ENCODE measurements at places on chromosomes 5 and 9.

DNA sequence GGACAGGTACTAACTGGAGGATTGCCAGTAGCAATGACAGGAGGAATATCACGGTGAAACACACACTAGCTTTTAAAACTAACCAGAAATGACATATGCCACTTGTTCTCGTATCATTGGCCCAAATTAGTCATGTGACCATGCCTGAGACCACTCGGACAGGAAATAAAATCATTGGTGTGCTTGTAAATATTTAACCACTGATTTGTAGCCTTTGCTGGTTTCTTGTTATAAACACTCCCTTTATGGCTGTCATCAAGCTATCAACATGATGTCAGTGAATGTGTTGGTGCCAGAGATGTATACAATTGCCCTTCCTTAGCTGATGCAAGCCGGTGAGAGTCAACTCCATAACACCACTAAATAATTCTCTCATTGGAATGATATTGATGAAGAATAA is 123.7 kb upstream of the ANKH start:
- DNase-seq, result no peak

- DNase-seq, result no peak
Measured at GRCh38 chr5:74257645-74258313, 382.7 kb downstream of the ENC1 start.

DNA sequence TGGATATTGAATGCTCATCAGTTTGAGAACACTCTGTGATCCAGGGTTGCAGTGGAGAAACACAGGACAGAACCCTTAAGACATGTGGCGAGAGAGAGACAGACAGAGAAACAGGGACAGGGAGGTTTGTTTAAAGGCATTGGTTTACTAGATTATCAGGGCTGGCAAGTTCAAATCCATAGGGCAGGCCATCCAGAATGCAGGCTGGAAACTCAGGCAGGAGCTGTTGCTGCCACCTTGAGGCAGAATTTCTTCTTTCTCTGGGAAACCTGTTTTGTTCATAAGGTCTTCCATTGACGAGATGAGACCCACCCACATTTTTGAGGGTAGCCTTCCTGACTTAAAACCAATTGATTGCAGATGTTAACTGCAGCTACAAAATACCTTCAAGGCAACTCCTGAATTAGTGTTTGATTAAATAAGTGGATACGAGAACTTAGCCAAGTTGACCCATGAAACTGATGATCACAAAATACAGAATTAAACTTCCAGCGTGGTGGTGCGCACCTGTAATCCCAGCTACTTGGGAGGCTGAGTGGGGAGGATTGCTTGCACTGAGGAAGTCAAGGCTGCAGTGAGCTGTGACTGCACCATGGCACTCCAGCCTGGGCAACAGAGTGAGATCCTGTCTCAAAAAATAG is 55.9 kb downstream of the NSUN2 start:
- DNase-seq, result peak; percentile 36

DNA sequence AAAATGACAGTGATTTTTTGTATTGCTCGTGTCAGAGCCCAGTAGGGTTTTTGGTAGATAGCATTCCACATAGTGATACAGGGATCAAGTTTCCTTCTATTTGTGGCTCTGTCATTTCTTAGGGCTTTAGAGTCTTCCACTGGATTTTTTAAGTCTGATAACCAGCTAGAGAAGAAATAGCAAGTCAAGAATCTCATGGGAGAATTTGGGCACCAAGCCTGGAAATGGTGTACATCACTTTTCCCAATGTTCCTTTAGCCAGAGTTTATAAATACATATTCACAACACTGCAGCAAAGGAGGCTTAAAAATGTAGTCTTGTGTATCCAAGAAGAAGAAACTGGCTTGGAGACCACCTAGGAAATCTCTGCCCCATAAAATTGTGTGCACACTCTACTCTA is 647.1 kb upstream of the KLF4 start:
- no peak for DNase-seq

- no peak for DNase-seq
Measured at GRCh38 chr5:167525004-167525403, 766.4 kb upstream of the WWC1 start.

DNA sequence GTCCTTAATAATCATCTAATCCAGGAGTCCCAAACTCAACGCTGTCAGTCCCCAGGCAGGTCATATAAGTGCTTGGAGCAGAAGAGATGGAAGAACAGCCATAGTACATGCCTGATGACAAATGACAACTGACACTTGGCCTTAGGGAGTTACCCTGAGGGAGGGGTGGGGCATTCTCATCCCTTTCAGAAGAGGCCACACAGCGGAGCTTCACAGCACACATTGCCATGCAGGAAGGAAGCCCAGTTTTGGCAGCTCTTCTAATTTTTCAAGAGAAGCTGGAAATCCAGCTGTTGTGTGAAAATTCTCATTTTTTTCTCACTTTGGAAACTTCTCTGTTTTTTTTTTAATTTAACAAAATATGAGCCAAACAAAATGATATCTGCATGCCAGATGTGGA is 89.0 kb downstream of the ASTN2 start:
- DNase-seq, result no peak

DNA sequence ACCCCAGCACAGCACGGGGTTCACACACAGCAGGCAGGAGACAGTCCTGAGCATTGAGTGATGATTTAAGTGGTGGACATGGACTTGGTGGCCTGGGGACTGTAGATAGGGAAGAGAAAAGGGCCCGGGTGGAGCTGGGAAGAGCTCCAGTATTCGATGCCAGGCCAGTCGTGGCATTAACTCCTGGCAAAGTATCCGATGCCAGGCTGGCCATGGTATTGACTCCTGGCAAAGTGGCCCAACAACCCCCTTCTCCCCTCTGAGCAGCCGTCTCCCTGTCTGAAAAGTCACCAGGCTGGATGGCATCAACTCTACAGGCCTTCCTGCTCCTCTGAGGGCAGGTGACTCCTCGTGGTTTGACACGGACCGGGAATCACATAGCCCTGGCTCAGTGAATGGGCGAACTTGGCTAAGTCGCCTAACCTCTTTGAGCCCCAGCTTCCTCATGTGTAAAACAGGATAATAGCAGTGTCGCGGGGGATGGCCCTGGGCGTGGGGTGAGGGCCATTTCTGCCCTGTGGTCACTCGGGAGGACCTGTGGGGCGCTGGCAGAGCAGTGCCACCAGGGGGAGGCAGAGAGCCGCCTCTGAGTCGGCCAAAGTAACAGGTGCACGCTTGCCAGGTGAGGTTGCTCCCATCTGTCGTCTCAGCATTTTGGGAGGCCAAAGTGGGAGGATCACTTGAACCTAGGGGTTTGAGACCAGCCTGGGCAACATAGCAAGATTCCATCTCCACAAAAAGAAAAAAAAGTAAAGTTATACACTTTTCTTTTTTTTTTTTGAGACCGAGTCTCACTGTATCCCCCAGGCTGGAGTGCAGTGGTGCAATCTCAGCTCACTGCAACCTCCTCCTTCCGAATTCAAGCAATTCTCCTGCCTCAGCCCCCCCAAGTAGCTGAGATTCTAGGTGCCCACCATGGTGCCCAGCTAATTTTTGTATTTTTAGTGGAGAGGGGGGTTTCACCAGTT is 5.7 kb upstream of the SEC16A start:
- no peak for DNase-seq

DNA sequence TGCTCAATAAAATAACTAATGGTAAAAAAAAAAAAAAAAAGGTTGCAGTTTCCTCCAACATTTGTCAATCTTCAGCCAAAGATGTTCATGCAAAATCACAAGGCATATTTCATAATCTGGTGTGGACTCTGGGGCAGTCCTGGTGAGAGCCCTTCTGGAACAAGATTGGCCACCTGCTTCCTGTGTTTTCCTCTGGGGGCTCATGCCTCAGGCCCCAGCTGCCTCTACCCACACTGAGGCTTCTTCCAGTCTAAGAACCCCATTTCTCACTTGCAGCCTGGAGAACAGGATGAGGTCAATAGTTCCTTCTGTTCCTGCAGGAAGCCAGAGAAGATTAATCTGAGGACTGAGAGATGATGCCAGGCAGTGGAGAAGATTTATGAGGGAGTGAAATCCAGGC is 492.6 kb upstream of the BRINP1 start:
- no peak for DNase-seq

- DNase-seq, result no peak
Measured at GRCh38 chr9:133321411-133321935, 14.5 kb downstream of the SURF6 start.

GRCh38 chr9:4939118-4939561 is 45.9 kb upstream of the JAK2 start:
- DNase-seq, result no peak

DNA sequence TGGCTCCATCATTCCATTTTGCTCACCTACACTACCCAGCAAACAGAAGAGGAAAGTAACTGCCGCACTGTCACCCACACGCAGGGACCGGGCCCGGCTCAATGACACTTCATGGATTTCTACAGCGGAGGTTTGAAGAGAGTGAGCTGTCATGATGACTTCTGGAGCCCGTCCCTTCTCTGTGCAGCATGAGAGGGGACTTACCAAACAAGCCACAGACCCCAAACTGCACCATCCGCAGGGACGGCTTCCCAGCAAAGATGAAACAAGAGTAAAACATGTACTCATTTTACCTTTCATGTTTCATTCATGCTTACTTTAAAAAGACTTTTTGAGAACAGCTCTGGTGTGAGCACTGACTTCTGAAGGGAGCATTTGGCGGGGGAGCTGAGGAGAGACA is 99.5 kb downstream of the TLE1 start:
- DNase-seq, result no peak

GRCh38 chr5:37738057-37738691 is 101.7 kb downstream of the GDNF start:
- DNase-seq, result peak; percentile 83

DNA sequence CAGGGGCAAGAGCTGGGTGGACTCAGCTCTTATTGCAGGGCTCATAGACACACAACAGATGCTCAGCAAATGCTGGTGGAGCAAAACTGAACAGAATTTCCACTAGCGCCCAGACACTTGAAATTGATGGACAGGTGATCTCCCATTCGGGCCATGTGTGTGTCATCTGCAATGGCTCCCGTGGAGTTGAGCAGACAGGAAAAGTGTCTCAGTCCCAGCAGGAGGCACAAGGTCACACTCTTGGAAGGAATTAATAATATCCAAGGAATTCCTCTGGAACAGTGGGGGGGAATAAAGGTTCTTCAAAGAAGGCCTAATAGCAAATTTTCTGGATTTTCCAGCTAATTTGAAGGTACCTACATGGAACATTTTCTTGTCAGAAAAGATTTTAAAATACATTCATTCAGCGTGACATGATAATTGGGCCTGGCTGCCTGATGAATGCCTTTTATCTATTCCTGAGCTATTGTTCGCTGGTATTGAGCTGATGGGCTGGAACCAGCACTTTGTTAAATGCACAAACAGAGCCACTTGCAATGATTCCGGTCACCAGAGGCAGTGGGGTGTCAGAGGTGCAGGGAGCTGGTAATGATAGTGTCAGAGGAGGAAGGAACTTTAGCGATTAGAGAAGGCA is 31.5 kb upstream of the ALDH1B1 start:
- no peak for DNase-seq

- DNase-seq, result no peak
Measured at GRCh38 chr9:130208600-130209347, 36.6 kb downstream of the NCS1 start.

DNA sequence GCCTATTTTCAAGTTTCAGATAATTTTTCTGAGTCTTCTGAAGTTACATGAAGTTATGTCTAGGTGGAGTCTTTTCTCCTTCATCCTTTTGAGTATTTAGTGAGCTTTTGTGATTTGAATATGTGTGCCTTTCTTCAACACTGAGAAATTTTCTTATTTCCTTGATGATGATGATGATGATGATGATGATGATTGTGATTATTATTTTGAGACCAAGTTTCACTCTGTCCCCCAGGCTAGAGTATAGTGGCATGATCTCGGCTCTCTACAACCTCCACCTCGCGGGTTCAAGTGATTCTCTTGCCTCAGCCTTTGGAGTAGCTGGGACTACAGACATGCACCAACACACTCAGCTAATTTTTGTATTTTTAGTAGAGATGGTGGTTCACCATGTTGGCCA is 26.2 kb downstream of the ENTREP1 start:
- no peak for DNase-seq

DNA sequence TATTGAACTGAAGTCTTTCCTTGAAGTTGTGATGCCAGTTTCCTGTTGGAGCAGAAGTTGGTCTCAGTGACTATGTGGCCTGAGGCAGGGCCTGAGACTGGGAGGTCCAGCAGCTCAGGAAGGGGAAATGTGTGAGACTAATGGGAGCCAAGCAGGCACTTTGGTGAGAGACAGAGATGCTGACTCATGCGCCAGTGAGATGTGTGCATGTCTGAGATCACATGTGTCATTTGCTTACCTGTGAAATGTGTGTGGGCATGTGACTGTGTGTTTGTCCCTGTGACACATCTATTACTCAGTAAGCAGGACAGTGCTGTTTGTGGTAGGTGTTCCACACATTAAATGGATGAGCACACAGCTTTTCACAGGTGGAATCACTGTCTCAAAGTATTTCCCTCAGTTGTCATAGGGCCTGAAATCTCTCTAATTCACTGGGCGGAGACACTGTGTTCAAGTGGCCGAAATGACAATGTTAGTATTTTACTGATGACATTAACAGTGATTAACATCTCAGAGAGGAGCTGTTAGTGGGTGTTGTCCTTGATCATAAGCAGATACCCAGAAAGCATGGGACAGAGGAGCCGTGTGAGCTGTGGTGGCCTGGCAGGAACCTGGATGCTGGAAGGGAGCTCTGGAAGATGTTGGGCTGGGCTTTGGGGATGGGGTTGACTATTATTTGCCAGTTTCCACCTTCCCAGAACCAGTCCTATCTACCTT is 7.4 kb downstream of the NPR2 start:
- DNase-seq, result no peak

DNA sequence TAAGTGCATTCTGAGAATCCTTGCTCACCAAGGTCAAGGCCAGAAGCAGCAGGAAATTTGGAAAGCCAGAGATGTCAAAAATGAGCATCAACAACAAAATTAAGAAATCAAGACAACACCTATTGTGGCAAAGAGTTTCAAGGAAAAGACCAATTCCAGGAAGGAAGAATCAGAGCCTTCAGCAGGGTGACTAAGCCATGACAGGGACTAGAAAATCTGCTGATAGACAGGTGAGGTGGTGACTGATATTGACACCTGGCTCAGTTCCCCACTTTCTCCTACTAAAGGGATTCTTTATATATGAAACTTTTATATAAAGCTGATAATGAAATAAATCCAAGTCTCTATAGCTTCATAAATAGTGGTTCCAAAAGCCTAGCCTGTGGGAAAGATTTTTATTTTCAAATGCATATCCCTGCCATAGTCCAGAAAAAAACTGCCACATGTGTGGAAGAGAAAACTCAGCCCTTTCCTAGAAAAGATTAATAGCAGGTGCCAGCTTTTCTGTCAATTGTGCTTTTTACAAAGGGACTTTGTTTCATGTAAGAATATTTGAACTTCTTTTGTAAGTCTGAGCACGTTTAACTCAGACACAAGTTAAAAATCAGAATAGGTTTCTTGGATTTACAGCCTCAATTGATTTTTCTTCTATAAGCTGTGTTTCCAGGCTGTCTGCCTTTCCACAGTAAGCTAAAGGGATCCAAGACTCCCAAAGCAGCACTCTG is 81.1 kb upstream of the GRAMD2B start:
- DNase-seq, result no peak
